ENCODE measurements at places on chromosomes 7 and 10.

DNA sequence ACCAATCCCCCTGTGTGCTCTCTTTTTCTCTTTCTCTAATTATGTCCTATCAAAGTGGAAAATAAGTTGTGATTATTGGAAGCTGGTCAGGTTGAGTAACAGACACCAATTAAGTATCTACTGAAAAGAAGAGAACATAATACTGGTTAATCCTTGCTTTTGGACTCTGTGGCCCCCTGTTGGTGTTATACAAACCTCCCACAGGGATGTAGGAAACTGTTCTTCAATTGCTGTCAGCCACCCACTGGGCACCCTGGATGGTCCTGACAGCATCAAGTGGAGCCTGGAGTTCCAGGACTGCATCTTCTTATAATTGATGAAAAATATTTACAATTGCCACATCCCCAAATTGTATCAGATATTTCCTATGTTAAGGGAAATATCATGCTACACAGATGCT, 939.7 kb downstream of the KCNMA1 start:
- DNase-seq: no peak

DNA sequence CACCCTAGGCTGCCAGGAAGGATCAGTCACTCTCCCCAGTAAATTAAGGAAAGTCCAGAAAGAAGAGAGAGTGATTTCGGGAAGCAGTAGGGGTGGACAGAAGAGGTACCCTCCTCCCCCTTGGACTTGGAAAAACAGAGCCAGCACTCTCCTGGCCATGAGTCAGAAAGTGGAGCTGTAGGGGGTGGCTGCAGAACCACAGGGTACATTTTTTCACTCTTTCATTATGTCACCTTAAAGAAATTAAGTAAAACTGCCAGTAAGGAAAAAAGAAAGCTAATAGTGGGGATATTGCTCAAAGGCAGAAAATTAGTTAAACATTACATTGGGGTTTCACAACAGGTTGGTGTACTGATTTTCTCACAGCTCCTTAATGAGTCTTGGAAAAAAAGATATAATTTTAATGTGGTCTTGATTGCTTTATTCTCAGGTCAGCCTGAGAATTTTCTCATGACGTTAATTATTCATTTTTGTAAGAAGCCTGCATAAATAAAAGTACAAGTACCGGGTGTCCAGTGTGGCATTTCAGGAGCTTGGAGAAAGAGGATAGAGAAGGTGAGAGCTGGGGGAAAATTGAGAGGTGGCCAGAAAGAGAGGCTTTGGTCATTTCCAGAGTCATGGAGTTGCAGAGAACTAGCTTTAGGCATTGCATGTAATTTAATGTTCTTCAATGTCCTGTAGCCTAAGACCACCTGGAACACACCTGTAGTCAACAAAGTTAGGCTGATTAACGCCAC, 23.2 kb upstream of the AOAH start:
- DNase-seq: no peak

- DNase-seq: no peak
Measured at GRCh38 chr10:84933402-84933801, 605.0 kb downstream of the CCSER2 start.

- DNase-seq: no peak
Measured at GRCh38 chr7:108455998-108456677, at the start of gene NRCAM. TSS of gene NRCAM (minus strand) at chr7:108456436. CDS start at chr7:108240064, 216,372 bp downstream.

- no peak for DNase-seq
Measured at GRCh38 chr7:130113887-130114286, 43.6 kb downstream of the KLHDC10 start.

DNA sequence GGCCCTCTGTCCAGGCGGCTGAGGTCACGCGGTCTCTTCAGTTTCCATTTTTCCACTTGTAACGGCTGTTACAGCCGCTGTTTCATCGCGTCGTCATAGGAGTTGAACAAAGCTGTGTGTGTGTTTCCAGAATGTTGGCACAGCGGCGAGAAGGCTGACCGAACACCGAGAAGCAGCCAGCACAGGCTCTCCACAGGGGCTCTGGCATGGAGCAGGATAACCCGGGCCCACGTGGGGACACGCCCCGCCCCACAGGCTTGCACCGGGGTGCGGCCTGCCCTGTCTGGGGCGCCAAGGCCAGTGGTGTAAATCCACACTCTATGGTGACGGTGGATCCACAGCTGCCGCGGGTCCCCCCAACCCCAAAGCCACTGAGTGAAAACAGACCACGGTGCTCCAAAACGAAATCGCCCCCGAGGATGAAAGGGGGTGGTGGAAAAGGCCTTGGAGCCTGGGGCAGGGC, 448.2 kb downstream of the DNAJB6 start:
- DNase-seq: no peak

DNA sequence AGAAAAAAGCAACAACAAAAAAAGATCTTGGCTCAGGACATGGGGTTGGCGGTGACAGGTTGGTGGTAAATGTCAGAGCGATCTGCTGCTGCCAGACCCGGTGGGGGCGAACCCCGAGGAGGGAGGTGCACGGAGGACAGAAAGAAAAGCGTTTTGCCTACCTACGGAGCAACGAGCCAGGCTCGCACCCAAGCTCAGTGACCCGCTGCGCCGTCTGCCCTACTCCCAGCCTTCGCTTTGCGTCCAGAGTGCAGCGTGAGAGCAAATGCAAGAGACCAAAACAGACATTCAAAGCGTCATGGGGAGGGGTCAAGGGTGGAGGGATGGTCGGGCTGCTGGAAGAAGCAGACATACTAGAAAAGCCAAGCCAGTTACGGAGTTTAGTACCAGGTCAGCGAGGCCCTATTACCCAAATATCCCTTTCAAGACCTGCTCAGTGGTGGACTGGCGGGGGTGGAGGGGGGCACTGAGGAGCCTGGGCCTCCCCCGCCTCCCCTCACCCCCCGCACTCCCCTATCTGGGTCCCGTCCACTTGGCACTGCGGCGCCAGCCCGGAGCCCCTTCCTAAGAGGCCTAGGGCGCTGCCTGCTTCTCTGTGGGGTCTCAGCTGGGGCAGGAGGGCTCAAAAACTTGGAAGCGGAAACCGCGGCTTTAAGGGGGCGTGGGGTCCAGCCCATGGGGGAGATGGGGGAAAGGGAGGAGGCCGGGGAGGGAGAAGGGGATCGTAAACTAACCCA, 66.9 kb downstream of the SLC29A4 start:
- no peak for DNase-seq

- DNase-seq: no peak
Measured at GRCh38 chr7:148773334-148773733, 74.6 kb downstream of the CUL1 start.

- DNase-seq: no peak
Measured at GRCh38 chr10:129849452-129849750, 114.7 kb downstream of the EBF3 start.

DNA sequence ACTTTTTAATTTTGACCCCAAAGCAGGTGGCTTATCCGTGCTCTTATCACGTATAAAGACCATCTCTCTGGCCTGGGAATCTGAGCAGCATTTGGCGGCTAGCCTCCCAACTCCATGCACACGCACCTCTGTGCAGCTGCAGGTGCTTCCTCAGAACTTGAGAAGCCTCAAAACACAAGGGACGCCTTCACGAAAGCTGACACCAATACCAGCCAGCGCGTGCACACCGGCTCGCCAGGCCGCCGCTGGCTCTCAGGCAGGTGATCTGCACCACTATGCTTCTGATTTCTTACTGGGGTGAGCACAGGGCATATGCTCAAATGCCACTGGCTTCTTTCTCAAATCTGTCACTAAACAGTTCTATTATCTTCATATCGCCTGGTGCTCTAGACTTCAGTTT, 145.0 kb downstream of the PARD3 start:
- DNase-seq: no peak

DNA sequence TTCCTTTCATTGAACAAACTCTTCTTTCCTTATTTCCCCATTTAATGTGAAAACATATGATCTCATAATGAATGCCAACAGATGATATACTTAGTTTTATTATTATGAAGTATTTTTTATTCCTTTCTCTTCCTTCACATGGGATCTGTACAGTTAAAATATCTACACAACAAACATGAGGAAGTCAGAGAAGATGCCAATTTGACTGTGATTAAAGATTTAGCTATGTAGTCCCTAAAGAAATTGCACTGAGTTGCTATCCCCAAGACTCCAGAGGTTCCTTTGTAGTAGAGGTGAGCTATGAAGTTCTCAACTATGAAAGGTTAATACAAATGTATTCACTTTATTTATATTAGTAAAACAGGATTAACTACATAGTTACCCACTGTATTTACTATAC, 60.6 kb upstream of the LRRN3 start:
- DNase-seq: no peak

GRCh38 chr7:92695308-92696261, 105.4 kb upstream of the FAM133B start:
- no peak for DNase-seq

Data from stimulated activated CD8-positive, alpha-beta memory T cell treated with anti-CD3 and anti-CD28 coated beads, Interleukin-4, amount 100 ng/mL, for 4 hours (primary cell).